ENCODE measurements at places on chromosomes 11 and 22. TPM values are rescaled to one million over a fixed set of nuclear protein-coding genes. Genes with fewer than 3 reads are reported as not detected.

DNA sequence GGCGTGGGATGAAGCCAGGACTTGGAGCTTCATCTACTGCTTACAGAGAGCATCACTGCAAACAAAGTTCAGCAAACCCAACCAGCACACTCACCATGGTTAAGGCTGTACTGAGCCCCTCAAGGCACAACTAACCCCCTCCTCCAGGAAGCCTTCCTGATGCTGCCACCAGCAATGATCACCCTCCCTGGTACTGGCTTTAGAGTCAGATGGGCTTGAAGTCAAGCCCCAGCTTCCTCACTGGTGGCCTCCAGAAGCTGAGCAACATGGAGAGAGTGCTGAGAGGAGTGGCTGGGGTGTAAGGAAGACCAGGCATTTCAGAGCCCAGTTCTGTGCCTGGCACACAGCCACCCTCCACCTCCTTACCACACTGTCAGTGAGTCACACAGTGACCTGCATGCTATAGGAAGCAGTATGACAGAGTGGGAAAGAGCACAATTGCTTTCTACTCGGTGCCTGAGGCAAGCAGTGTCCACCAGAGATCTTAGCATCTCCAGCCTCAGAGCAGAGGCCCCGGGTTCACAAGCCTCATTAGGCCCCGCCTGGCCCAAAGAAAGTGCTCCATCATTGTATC, 24.7 kb upstream of the BAIAP2L2 start:
- no peak overlapping the region for H3K27ac ChIP-seq
- no peaks in the 10 kb centered on the region for H3K27me3 ChIP-seq
- no peak for DNase-seq
- peaks cover 6% of the 10 kb centered on the region for H3K4me1 ChIP-seq

DNA sequence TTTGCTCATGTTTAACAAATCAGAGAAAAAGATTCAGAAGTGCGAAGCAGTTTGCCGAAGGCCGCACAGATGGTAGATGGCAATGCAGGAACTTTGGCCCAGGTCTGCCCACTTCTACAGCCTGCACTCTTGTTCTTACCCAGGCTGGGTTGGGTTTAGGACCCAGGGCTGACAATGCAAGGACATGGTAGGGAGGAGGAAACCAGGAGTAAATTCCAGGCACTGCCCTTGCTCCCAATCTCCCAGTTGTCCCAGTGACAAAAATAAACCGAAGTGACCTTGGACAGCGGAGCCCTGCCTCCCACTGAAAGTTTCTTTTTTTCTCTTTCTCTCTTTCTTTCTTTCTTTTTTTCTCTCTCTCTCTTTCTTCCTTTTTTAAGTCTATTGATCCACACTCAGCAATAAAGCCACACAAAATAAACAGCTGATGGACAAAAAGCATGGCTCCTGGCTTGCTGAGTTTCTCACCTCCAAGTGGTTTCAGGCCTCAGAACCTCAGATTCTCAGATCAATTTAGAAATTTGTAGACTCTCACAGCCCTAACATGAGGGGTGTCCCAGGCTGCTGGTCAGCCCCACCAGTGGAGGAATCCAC, 33.5 kb upstream of the FCHSD2 start:
- DNase-seq: no peak
- no peak overlapping the region for H3K27ac ChIP-seq
- H3K4me3 ChIP-seq: no peak overlapping the region
- H3K27me3 ChIP-seq: peaks cover 4% of the 10 kb centered on the region

DNA sequence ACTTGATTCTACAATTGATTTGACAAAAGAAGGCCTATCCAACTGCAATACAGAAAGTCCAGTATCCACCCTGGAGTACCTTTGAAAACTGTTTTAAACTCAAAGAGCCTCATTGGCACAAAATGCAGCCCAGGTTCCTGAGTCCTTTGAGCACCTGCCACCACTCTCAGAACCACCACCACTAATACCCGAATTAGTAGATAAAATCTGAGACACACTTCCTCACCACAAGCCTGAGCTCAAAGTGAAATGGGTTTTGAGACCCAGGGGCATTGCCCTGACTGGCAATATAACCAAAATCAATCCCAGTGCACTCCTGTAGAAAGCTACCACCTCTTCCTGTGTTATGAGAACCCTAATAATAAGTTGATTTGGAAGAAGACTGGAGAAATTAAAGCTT, 215.7 kb downstream of the CSNK2A3 start:
- H3K4me3 ChIP-seq: no peak overlapping the region
- no peaks in the 10 kb centered on the region for H3K4me1 ChIP-seq
- no peaks in the 10 kb centered on the region for H3K36me3 ChIP-seq
- no peak overlapping the region for H3K27ac ChIP-seq
- peaks cover 3% of the 10 kb centered on the region for H3K27me3 ChIP-seq

FOSL1 gene
- polyA plus RNA-seq: 0.17 TPM

DNA sequence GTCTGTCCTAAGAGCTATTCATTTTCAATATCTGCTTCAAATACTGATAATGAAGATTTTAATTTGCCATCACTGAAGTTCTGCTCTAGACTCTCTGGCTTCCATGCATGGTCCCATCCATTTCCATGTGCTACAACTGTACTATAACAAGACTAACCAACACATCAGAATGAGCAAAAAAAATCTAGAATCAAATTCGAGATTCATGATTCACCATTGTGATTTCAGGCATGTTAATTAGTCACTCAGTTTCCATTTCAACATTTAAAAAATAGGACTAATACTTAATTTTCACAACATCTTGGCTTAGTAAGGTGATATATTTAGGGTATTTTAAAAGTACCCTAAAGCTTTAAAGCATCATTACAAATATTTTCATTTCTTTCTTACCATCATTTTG, 22.8 kb downstream of the PICALM start:
- H3K4me1 ChIP-seq: peaks cover 100% of the 10 kb centered on the region
- peak overlapping the region; percentile 68 for H3K4me3 ChIP-seq
- H3K27me3 ChIP-seq: no peaks in the 10 kb centered on the region
- H3K27ac ChIP-seq: peak overlapping the region; percentile 93
- DNase-seq: no peak

GRCh38 chr22:44723801-44724200, 21.8 kb downstream of the PRR5 start:
- H3K4me3 ChIP-seq: no peak overlapping the region
- H3K27ac ChIP-seq: peak overlapping the region; percentile 39
- DNase-seq: no peak
- no peaks in the 10 kb centered on the region for H3K36me3 ChIP-seq
- peaks cover 55% of the 10 kb centered on the region for H3K4me1 ChIP-seq
- H3K27me3 ChIP-seq: no peaks in the 10 kb centered on the region

- H3K27ac ChIP-seq: no peak overlapping the region
- peaks cover 5% of the 10 kb centered on the region for H3K4me1 ChIP-seq
- no peak for DNase-seq
- no peak overlapping the region for H3K4me3 ChIP-seq
Observed at GRCh38 chr22:28103596-28103995, 184.5 kb upstream of the PITPNB start.

DNA sequence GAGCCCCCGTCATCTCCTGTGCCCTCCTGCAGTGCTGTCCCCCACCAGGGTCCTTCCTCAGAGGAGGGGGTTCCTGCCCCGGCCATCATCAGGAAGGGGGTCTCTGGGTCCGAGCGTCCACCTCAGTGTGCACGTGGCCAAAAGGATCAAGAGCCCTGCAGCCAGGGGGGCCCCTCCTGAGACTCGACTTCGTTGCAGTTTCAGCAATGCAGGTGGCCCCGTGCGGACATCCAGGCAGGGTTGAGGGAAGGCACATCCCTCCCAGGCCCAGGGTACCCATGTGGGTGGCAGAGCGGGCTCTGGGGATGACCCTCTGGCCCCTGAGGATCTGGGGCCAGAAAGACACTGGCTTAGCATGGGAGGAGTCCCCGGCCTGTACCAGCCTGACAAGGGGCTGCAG, 41.3 kb downstream of the LRP5 start:
- H3K27ac ChIP-seq: no peak overlapping the region
- H3K4me3 ChIP-seq: no peak overlapping the region
- H3K4me1 ChIP-seq: no peaks in the 10 kb centered on the region
- H3K27me3 ChIP-seq: peaks cover 3% of the 10 kb centered on the region
- DNase-seq: no peak
- no peaks in the 10 kb centered on the region for H3K36me3 ChIP-seq

- H3K36me3 ChIP-seq: no peaks in the 10 kb centered on the region
- H3K27ac ChIP-seq: no peak overlapping the region
Observed at GRCh38 chr11:130674686-130675308, 226.4 kb downstream of the ADAMTS15 start.

TRIM44 gene
- 55.3 TPM for polyA plus RNA-seq

OR5A1 gene
- not detected for polyA plus RNA-seq

PPP2R5B gene
- 14.0 TPM for polyA plus RNA-seq

DNA sequence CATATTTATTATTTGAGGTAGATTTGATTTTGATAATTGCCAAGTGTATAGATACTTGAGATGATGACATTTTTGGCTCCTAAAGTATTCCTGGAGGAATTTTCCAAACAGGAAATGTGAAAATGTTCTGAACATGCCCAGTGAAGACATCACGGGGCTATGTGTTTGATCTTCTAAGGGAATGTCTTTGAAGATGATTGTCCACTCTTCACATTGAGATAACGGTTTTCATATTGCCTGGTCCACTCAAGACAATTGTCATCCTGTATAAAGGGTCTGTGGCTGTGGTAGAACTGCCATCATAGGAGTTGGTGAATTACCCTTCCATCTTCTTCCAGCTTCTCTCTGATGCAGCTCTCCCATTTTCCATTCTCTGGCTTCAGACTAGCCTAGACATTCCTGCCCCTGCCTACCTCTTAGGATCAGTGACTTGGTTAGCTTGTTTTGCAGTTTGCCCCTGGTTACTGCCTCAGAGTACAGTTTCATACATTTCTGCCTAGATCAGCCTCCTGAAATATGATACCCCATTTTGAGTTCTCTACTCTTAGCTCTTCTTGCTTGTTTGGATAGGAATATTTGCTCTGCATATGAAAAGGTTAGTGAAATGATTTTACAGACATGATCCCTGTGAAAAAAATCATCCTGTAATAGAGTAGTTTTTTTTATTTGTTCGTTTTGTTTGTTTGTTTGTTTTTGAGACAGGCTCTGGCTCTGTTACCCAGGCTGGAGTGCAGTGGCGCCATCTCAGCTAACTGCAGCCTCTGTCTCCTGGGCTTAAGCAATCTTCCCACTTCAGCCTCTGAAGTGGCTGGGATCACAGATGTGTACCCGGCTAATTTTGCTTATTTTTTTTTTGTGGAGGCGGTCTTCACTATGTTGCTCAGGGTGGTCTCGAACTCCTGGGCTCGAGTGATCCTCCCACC, 111.4 kb upstream of the SORL1-AS1 start:
- no peak for DNase-seq
- H3K27ac ChIP-seq: peak overlapping the region; percentile 28
- H3K36me3 ChIP-seq: peaks cover 16% of the 10 kb centered on the region
- H3K27me3 ChIP-seq: peaks cover 6% of the 10 kb centered on the region

GRCh38 chr11:9069256-9069655, 22.1 kb downstream of the SCUBE2 start:
- H3K36me3 ChIP-seq: no peaks in the 10 kb centered on the region
- DNase-seq: no peak

GRCh38 chr11:114074546-114075343, 15.2 kb downstream of the ZBTB16 start:
- peak overlapping the region; percentile 89 for H3K4me3 ChIP-seq
- no peaks in the 10 kb centered on the region for H3K36me3 ChIP-seq
- peaks cover 25% of the 10 kb centered on the region for H3K27me3 ChIP-seq
- DNase-seq: no peak
- peak overlapping the region; percentile 100 for H3K27ac ChIP-seq

DNA sequence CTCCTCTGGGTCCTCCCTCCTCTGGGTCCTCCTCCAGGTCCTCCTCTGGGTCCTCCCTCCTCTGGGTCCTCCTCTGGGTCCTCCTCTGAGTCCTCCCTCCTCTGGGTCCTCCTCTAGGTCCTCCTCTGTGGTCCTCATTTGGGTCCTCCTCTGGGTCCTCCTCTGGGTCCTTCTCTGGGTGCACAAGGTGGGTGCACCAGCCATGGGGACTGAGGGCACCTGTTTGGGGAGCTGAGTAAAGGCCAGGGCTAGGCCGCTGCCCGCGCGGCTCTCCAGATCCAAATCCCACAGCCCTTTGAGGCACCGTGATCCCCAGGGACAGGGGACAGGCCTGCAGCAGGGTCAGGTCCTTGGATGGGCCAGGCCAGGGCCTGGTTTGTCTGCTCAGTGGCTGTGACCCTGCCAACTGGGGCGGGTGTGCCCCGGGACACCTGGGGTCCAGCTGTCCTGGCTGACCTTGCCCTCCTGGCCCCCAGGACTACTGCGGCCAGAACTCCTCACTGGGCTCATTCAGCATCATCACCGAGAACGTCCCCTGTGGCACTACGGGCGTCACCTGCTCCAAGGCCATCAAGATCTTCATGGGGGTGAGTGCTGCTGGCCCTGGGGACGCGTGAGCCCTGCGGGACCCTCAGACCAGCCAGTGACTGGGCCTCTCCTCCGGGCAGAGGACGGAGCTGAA, 12.7 kb downstream of the MUC2 start:
- H3K36me3 ChIP-seq: no peaks in the 10 kb centered on the region
- H3K27me3 ChIP-seq: peaks cover 2% of the 10 kb centered on the region
- no peak overlapping the region for H3K27ac ChIP-seq

GRCh38 chr22:47814474-47814873, 1052.0 kb downstream of the TBC1D22A start:
- no peak overlapping the region for H3K4me3 ChIP-seq
- H3K4me1 ChIP-seq: peaks cover 7% of the 10 kb centered on the region
- H3K27me3 ChIP-seq: peaks cover 6% of the 10 kb centered on the region

- no peaks in the 10 kb centered on the region for H3K36me3 ChIP-seq
- no peak overlapping the region for H3K27ac ChIP-seq
- H3K27me3 ChIP-seq: peaks cover 3% of the 10 kb centered on the region
- H3K4me3 ChIP-seq: no peak overlapping the region
Observed at GRCh38 chr22:26264162-26264561, 94.9 kb downstream of the SEZ6L start.

INPPL1 gene
- polyA plus RNA-seq: 3.5 TPM

- peaks cover 8% of the 10 kb centered on the region for H3K27me3 ChIP-seq
Observed at GRCh38 chr22:38316364-38317121, 690 bp downstream of the CSNK1E start.

MIOX gene
- polyA plus RNA-seq: not detected

DNA sequence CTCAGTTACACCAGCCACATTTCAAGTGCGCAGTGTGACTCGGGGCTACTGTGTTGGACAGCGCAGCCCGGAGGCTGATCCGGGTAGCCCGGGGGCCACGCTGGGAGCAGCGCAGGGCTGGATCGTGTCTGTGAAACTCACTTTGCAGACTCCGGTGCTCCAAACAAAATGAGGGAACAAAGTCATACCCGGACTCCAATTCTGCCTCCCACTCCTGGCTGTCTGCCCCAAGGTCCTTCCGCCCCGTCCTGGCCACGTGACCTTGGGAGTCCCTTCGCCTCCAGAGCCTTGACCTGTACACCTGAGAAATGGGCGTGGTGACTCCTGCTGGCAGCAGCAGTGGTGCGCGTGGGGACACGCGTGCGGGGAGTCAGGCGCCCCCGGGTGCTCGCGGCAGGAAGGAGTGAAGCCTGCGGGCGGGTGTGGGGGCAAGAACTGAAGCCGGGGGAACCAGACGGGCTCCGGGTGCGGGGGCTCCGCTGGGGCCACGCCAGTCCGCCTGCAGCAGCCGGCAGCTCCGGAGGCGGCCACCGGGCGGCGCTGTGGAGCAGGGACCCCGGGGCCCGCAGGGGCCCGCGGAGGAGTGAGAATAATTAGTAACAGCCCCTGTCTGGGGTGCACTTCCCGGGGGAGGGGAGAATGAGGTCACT, 42.4 kb downstream of the KCNJ4 start:
- H3K27ac ChIP-seq: no peak overlapping the region
- no peaks in the 10 kb centered on the region for H3K36me3 ChIP-seq
- peak; percentile 40 for DNase-seq
